ENCODE measurements at places on chromosomes 3 and 15.

DNA sequence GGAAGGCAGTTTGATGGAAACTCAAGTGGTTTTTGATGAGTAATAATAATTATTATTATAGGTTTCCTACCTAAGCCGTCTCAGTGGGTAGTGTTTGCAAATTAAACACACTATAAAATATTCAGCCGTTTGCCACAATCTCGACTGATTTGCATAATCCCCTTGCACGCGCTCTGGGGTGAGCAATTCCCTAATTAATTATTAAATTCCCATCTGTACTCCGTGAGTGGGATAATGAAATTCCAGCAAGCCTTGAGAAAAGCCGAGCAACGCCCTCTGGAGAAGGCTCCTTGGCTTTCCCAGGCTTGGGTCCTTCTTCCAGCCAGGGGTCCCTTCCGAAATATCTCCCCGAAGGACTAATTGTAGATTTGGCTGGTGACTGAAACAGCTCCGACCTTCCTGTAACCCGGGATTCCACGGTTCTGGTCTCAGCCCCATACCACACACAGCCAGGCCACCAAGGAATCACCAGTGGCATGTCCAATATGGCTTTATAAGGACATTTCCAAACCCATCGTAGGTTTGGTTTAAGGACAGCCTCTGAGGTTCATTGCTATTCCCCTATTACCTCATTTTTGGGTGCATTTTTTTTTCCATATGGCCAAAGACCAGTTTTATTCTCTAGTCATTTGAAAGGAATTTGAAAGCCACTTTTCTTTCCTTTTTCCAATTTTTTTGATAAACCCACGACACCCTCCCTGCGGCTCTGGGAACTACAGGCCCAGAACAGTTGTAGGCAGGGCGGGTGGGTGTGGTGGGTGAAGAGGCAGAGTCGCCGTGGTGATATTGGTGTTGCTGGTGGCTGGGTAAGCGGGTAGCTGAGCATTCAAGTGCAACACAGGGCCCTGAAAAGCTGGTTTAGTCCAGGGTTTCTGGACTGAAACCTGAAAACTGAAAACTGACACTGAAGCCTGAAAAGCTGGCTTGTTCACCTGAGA, 33.2 kb upstream of the RGMA start:
- peak; percentile 7 for DNase-seq

GRCh38 chr3:29763115-29763514, 482.2 kb downstream of the RBMS3 start:
- DNase-seq: no peak

DNA sequence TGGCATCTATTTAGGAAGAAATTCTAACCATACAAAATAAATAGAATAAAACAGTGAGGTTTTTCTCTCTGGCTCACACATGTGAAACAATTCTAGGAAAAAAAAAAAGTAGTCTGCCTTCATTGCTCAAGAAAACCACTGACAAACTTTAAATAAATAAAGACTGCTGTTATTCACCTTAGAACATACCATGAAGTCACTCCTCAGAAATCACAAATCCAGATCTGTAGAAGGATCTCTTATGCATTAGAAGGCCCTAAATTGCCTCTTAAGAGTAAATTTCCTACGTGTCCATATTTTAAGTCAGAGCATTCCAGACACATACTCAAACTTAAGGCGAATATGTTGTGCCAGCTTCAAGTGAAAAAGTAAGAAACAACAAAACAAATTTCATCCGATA, 217.3 kb downstream of the ZIC4 start:
- no peak for DNase-seq

- no peak for DNase-seq
Measured at GRCh38 chr3:152385761-152386160, 117.0 kb downstream of the MBNL1 start.

GRCh38 chr3:170467007-170467406, 48.3 kb downstream of the CLDN11 start:
- DNase-seq: no peak

DNA sequence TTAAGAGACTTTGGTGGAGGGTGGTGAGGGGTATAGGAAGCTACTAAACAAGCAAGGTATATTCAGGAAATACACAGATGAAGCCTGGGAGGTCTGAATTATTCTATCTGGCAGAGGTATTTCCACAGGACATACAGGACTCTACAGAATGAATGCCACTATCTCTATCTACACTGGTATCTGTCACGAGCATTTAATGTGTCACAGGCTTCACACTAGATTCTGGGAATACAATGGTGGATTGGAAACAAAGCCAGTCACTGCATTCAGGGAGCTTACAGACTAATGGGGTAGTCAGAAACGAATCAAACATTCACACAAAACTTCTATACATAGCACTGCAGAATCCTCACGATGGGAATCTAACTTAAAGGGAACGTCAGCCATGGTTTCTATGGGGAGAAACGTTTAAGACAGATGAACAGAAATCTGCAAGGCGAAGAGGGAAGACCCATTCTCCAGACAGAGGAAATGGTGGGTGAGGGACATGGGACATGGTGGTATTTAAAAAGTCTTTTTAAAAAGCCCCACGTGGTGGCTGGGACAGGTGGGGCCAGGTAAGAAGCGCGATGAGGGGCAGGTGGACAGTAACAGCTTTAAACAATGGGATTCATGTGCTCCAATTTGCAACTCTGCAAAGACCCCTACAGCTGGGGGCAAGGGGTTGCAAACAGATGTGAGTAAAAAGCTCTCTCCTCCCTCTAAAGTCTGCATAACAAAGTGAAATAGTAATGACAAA, 16.5 kb downstream of the LRIG1 start:
- no peak for DNase-seq

DNA sequence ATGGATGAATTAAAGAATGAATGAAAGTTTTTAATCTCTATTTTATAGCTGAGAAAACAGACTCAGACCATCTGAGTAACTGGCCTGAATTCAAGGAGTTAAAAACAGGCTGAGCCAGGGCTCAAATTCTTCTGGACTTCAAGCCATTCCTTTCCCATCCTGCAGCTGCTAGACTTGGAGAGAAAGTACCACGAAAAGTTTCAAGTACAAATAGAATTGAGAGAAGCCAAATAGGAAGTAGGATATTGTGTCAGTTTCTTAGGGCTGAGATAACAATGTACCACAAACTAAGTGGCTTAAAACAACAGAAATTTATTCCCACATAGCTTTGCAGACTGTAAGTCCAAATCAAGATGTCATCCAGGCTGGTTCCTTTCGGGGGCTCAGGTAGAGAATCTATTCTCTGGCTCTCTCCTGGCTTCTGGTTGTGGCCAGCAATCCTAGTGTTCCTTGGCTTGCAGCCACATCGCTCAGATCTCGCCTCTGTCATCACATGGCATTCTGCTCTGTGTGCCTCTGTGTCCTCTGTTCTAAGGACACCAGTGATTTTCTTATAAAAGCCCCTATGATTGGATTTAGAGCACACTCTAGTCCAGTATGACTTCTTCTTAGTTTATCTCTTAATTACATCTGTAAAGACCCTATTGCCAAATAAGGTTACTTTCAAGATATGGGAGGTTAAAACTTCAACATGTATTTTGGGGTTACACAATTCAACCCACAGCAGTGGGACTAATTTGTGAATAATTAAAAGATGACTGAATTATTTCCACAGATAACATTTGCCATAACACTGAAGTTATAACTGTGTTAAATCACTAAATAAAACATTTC, 25.7 kb upstream of the GOLIM4 start:
- peak; percentile 93 for DNase-seq

- DNase-seq: no peak
Measured at GRCh38 chr3:141960731-141961130, 84.3 kb downstream of the ATP1B3 start.

DNA sequence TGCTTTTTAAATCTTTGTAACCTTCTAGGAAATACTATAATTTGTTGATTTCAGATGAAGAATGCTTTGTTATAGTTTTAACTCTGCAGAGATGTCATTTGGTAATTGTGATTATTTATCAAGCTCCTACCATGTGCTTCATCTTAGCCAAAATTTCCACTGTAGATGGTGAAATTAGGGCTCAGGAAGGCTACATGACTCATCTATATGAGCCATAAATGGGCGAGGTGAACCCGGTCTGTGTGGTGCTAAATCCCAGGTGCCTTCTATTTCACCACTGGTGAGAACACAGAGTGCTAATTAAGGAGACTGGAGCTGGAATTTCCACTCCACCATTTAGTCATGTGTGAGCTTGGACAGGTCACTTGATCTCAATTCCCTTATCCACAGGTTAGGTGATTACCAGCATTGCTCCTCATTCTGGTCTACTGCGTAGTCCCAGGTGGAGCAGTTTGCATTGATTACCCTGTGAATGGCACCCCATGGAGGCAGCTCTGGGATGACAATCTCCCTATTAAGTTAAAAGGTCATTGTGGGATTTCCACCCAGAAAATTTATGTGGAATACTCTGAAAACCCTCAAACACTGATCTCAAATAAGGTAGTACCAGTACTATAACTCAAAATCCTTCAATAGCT, 2.8 kb upstream of the CCR3 start:
- no peak for DNase-seq

DNA sequence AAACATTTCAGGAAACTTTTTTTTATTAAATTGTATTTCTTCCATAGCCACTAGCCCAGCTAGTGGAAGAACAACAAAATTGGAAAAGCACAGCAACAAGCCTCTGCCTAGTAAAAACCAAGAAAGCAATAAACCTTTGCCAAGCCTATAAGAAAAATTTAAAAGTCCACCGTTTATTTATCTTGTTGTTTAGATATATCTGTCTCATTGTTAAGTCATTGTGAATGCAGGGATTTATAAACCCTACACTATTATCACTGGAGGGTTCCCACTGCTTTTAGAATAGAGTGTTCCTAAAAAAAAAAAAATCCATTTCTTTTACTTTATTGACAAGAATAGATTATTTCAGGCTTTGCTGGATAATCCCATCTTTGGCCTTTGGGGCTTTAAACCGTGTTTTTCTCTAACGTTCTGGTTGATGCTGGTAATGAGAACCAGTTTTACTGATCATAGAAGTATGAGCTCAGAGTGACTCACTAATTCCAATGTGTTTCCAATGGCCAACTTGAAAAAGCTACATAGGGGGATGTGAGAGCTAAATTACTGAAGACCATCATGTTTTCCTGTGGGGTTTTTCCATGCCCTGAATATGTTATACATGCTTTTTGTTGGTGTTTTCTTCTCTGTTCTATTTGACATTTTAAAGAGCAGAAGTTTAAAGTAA, 634.1 kb downstream of the RBMS3 start:
- DNase-seq: no peak

- no peak for DNase-seq
Measured at GRCh38 chr3:47803480-47804025, 615 bp downstream of the DHX30 start.

- DNase-seq: no peak
Measured at GRCh38 chr3:42443292-42443691, 32.9 kb upstream of the LYZL4 start.

DNA sequence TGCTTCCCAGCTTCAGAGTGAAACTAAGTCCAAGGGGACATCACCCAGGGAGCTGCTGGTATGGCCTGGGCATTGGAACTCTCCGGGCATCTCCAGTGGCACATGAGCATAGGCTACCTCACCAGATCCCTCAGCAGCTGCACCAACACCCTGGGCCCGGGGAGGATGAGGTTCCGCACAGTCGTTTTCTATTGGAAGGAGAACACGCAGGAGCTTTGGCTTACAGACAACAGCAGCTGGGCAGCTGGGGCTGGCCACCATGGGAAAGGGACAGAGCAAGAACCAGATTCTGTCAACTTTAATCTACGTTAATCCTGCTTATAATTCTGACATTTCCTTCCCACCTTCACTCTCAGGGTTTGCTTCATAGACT, 65.5 kb downstream of the MYO1E start:
- DNase-seq: no peak

DNA sequence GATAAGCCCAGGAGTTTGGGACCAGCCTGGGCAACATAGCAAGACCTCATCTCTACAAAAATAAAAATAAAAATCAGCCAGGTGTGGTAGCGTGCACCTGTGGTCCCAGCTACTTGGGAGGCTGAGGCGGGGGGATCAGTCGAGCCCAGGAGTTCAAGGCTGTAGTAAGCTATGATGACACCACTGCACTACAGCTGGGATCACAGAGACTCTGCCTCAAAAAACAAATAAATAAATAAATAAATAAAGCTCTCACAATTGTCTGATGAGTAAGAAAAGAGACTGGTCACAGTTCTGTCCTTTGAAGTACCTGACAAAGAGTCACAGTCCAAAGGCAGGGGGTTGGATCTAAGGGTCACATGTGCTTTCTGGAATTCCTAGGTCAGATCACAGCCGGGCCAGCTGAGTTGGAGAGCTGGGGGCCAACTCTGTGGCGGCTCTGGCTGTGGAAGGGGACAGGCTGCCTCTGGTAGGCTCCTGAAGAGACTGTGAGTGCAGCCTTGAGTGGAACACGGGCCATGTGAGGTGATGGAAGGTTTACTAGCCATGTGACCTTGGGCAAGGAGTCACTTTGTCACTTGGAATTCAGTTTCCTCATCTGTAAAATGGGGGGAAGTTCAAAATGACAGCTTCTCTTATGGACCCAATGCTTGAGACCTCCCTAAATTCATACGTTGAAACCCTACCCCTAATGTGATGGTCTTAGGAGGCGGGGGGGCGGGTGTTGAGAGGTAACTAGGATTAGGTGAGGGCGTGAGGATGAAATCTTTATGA, 47.2 kb downstream of the WHAMM start:
- DNase-seq: no peak

GRCh38 chr15:93265111-93265556, 176.1 kb upstream of the RGMA start:
- DNase-seq: no peak

GRCh38 chr3:156397534-156397933, 157.4 kb downstream of the SSR3 start:
- no peak for DNase-seq

DNA sequence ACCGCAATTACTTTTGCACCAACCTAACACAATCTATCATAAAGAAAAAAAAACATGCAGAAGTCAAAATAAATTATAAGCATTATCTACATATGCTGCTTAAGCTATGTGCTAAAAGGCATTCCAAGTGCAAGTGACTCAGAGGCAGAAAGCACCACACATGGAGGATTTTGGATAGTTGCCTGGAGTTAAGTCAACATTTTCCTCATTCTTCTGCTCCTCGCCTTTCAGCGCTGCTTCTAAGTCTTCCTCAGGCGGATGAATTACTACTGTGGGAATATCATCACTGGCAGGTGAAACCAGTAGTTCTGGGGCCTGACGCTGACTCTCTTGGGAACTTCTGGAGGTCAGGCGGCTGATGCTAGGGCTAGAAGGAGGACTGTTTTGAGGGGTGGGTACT, 53.1 kb downstream of the SLC4A7 start:
- DNase-seq: no peak

DNA sequence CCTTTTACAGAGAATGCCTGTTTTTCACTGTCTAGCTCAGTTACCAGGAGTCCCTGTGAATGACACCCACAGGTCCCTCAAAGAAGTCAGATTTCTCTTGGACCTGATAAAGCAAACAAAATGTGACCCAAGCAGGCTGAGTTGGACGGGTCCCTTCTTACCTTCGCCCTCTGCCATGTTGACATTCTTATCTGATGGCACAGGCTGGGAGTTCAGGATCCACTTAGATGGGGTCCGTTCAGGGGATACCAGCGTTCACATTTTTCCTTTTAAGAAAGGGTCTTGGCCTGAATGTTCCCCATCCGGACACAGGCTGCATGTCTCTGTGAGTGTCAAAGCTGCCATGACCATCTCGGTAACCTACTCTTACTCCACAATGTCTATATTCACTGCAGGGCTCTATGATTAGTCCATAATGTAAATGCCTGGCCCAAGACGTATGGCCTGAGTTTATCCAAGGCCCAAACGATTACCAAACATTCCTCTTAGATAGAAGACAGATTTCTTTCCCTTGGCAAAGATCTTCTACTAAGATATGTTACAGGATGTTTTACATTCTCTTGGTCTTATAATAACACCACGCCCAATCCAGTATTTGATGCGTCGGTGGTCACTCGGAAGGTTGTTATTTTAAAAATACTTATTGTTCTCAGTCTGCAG, 179.1 kb downstream of the THSD4 start:
- no peak for DNase-seq

- DNase-seq: peak; percentile 83
Measured at GRCh38 chr3:46110701-46111493, 83.6 kb upstream of the XCR1 start.
